Left kidney (tissue), 8 donors: ENCODE measurements at places on chromosomes 2 and 18.

DNA sequence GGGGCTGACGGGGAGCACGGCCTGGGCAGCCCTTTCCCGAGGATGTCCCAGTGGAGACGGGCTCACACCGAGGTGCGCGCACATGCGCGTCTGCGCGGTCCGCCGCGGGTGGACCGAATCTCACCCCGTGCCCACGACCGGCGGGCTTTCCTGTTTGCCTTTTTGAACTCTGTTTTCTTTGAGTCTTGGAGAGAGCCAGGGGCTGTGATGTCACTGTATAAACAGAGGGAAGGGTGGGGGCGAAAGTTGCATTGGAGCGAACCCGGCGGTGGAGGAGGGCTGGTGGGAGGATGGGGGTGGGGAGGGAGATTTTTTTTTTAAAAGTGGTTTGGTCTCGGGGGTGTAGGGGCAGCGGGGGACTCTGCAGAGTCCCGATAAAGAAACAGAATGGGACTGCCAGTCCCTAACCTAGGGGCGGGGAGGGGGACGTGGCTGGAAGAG, 141.2 kb upstream of the CTAGE1 start:
- peak; percentile 73 for DNase-seq

DNA sequence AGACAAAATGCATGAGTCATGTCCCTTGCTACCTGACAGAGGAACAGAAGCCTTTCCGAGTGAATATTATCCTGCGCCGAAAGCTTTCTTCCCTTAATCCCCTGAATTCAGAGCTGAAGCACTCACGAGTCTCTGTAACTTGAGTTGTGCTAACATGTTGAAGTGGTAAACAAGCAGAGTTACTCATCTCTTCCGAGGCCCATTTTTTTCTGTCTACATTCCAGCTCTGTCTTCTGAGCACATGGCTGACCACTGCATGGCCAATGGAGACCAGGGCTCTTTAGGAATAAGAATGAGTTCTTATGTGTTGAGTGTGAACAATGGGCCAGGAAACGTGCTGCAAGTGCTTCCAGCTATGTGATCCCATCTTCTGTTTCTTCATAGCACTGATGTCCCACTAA, 73.1 kb upstream of the PID1 start:
- no peak for DNase-seq

DNA sequence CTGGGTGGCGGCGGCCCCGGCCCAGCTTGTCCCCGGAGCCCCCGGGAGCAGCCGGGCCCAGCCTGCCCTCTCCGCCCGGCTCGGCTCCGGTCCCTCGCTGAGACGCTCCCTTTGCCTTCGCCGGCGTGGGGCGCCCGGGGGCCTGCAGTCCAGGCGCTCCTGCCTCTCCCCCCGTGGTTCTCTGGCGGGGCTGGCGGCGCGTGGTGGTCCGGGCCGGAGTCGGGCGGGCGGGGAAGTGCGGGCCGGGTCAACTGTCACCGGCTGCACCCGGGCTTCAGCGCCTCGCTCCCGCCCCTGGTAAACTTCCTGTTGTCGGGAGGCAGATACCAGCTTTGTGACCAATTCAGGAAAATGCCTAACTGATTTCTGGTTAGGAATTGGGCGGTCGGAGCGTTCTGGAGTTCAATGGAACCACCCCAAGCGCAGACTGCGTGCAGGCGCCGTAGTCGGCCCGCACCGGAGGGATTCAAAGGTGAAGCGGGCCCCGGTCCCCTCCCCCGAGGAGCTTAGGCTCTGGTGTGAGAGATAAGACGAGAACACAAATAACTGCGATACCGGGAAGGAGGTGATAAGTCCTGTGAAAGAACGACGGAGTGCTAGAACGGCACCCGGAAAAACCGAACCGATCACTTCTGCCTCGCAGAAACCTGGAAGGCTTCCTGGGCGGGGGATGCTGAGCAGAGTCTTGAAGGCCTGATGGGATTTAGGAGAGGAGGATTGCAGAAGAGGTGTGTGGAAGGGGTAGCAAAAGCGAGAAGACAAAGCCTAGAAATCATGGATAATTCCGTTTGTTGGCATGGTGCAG, 891 bp downstream of the CAB39 start:
- DNase-seq: no peak

GRCh38 chr2:38128653-38129052, 52.7 kb upstream of the CYP1B1 start:
- no peak for DNase-seq

DNA sequence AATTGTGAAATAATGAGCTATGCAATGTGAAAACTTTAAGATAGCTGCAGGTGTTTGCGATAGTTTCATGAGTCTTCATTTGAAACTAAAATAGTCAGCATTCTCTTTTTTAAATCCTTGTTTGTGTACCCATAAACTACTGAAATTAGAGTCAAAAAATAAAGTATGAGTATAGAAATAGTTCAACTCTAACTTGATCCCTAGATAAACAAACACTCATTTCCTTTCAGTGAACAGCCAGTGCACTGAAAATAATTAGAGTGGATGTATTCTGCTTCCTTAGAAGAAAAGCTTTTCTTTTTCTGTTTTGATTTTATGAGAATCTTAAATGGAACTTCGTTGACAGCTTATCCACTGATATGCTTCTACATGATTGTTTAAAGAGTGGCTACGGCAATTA, 1033.4 kb downstream of the SOCS6 start:
- no peak for DNase-seq

GRCh38 chr2:168585700-168586099, 129.6 kb downstream of the CERS6 start:
- DNase-seq: no peak

DNA sequence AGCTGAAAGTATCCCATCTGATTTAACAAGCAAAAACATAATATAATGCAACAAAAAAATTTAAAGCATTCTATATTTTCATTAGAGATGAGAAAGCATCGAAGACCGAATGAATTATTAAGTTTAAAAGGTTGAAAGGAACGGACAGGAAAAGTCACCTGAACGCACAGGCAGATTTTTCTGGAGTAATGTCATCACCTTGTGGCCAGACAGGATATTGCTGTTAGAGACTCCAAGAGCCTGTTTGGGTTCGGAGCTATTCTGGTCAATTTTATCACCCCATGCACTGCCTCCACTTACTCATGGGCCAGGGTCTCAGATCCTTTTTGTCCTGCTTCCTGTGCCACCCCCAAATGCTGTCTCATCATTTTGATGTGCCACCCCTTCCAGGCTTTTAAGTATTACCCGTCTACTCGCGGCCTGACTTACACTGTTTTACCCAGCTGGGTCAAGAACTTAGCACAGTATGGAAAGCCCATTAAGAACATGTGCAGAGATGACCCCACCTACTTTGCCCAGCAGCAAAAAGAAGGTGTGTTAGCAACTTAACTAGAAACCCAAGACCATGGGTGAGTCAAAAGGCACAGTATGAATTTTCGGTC, 27.3 kb downstream of the GKN2 start:
- DNase-seq: peak; percentile 51

DNA sequence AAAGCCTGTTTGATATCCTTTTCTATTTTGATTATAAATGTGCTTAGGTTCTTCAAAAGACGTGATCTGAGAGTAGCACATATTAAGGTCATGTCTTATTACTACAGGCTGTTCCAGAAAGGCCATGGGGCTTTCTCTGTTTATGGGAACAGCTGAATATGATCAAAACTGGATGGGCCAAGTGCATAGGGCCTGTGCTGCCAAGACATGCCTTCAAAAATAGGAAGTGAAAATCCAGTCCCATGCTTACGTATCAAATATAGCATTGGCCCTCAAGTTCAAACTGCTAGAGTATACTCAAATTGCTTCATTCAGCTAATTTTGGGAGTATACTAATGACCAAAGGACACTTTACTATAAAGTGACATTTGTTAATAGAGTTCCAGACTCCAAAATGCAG, 24.1 kb downstream of the SLC25A52 start:
- DNase-seq: no peak

GRCh38 chr2:133760376-133760775, 192.1 kb upstream of the NCKAP5 start:
- no peak for DNase-seq

GRCh38 chr18:28425886-28426285, 249.0 kb upstream of the CDH2 start:
- DNase-seq: no peak

- no peak for DNase-seq
Observed at GRCh38 chr2:30505500-30506180, 58.6 kb downstream of the LCLAT1 start.

DNA sequence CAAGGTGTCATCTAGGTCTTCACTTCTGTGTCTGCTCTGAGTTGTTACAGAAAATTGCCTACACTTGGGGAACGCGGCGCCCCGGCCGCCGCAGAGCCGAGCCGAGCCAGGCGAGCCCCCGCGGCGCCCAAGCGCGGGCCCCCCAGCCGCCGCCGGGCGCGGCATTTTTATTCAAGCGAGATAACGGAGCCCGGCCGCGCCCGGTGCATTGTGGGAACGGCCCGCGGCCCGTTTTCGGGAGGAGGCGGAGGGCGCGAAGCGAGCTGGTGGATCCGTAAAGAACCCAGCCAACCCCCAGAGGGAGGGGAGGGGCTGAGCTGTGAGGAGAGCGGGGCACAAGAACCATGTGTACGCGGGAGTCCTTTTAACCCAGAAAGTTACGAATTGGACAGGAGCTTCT, 191.8 kb downstream of the FTCDNL1 start:
- peak; percentile 53 for DNase-seq

GRCh38 chr2:152075461-152076050, 23.3 kb downstream of the CACNB4 start:
- no peak for DNase-seq

DNA sequence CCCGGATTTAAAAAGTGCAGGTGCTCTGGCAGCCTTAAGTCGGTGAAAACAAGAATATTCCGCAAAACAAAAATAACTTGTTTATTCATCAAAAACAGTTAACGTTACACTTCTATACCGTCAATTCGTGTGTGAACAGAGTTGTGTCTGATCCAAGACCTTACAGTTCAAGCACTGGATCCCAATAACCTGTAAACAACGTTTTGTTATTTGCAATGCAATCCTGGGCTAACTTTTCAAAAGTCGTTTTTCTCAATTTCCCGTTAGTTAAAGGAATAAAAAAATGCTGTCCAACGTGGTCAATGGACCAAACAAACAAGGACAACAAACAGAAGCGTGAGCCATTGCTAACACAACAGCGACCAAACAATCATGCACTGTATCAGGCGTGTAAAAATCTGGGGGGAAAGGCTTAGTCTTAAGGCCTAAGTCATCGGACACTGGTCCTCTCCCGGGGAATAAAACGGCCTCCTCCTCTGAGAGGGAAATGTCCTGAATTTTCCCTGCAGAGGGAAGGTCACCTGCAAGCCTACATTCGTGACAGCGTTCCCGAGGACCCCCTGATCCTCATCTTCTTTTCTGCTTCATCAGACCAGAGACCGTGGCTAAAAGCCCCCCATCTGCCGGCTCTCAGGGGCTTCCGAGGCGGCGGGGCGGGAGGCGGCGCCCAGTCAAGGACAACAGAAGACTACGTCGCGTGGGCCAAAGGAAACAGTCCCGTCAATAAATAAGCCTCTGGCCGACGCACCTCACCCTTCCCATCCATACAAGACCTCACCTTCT, 490 bp downstream of the NDUFS1 start:
- DNase-seq: no peak

GRCh38 chr2:66789741-66790140, 354.8 kb downstream of the MEIS1 start:
- no peak for DNase-seq

DNA sequence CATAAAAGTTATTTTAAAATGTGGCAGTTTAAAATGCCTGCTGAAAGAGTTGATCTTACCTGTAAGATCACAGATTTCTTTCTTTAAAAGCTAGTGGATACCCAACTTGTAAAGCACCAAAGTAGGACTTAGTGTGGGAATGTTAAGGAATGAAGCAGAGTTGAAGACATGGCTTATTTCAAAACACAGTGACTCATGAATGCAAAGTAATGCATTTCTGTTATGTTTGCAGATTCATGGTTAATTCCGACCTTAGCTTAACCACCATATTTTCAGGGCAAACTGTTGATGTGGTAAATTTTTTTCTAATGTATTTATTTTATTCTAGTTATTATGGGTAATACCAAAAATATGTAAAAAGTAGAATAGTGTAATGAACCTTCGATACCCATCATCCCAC, 206.8 kb upstream of the FOSL2 start:
- DNase-seq: no peak

- no peak for DNase-seq
Observed at GRCh38 chr2:173898178-173898668, 67.0 kb downstream of the SP3 start.

DNA sequence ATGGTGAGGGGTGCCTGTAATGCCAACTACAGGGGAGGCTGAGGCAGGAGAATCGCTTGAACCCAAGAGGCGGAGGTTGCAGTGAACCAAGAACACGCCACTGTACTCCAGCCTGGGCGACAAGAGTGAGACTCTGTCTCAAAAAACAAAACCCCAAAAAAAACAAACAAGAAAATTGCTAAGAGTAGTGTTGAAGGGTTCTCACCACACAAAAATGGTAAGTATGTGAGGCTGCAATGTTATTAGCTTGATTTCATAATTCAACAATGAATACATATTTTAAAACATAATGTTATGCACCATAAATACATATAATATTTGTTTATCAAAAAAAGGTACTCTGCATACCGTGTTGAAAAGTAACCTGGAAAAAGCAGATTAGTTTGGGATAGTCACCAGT, 45.8 kb downstream of the PSMG2 start:
- DNase-seq: no peak

GRCh38 chr2:10884574-10884975, 27.2 kb upstream of the KCNF1 start:
- no peak for DNase-seq

DNA sequence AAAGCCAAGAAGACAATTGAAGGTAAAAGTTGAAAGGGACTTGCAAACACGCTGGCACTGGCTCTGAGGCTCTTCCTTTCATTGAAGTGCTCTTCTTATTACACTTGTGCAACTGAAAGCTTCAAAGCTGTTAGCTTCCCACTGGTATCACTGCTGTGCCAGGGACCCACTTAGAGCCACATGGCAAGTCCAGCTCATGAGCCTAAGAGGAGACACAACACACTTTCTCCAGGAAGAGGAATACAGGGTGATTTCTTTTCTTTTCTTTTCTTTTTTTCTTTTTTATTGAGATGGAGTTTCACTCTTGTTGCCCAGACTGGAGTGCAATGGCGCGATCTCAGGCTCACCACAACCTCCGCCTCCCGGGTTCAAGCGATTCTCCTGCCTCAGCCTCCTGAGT, 218.2 kb downstream of the ATAD2B start:
- no peak for DNase-seq

DNA sequence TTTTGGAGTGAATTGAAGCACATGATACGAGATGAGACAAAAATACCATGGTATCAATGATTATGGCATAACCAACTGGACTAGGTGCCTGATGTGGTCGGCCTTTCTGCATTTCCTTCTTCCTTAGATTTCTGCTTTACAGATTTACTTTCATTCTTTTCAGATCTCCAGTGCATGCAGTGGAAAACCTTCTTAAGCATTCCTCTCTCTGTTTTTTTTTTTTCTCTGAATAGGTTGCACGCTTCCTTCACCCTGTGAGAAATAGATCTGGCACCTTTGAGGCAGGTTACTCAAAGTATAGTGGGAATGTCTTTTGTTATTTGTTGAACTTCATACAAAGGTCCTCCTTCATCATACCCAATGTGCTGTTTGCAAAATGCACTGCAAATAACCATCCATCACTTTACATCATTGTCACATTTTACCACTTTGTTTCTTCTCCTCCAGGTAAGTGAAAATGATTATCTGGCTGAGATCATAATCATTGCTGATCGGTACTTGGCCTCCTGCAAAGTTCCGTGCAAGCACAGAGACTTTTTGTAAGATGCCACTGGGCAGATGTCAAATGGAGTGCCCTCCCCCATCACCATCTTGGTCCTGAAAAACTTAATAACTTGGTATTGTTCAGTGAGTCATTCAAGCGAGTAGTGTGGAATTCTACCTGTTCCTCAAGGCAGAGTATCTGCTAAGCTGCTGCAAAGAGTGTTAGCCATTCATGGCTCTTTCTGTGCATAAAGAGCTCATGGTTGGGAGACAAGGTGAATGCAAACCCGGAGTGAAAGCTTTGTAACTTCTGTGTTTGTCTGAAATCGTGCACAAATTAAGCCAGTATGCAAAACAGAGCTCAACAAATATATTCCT, 30.0 kb upstream of the KLHL14 start:
- DNase-seq: no peak
